ENCODE measurements at places on chromosomes 11 and 22.

DNA sequence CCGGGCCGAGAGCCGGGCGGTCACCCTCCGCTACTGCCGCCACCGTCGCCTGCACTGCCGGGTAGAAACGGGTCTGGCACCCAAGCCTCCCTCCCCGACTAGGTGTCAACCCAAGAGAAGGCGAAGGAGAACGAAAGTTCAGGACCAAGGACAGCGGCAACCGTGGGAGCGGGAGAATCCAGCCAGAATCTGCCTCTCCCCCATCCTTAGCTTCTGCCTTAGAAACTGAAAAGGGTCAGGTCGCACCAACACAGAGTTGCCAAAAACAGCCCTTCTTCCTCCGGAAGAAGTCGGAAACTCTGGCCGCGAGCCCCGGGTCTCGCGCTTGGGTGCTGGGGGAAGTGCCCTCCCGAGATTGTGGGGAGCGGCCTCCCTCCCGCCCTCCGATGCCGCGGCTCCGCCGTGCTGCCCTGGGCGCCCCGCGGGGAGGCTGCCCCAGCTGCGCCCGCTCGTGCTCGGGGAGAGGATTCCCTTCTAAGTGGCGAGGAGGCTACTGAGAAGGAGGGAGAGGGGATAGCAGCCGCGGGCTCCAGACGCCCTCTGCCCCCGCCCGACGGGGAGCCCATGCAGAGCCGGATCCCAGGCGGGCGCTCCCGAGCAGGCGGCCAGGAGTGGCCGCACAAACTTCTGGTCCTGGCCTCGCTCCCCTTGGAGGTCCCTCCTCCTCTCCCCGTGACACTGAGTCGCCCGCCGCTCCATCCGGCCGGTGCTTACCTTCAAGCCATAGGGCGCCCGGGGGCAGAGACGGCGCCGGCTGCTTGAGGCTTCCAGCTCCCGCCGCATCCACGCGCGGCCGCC, 637 bp downstream of the DRD2 start:
- DNase-seq: peak; percentile 81

GRCh38 chr22:37636186-37636948, 3.1 kb upstream of the SH3BP1 start:
- no peak for DNase-seq

- no peak for DNase-seq
Measured at GRCh38 chr11:12600829-12601228, 73.4 kb upstream of the TEAD1 start.

DNA sequence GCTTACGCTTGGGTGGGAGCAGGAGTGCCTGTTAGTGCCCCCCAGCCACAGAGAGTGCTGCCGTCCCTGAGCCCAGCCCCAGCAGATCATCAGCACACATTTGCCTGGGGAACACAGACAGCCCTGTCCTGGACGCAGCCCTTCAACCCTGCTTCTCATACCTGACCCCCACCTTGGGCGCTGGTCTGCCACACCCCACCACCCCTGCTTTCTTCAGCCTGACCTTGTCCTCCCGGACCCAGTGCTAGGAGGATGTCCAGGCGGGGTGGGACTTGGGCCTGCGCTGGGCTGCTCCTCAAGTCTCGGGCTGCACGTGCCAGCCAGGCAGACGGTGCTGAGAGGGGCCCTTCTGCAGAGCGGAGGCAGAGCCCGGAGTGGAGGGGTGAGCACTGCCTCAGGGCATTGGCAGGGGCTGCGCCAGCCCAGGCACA, 119.2 kb downstream of the KCNQ1OT1 start:
- peak; percentile 40 for DNase-seq

DNA sequence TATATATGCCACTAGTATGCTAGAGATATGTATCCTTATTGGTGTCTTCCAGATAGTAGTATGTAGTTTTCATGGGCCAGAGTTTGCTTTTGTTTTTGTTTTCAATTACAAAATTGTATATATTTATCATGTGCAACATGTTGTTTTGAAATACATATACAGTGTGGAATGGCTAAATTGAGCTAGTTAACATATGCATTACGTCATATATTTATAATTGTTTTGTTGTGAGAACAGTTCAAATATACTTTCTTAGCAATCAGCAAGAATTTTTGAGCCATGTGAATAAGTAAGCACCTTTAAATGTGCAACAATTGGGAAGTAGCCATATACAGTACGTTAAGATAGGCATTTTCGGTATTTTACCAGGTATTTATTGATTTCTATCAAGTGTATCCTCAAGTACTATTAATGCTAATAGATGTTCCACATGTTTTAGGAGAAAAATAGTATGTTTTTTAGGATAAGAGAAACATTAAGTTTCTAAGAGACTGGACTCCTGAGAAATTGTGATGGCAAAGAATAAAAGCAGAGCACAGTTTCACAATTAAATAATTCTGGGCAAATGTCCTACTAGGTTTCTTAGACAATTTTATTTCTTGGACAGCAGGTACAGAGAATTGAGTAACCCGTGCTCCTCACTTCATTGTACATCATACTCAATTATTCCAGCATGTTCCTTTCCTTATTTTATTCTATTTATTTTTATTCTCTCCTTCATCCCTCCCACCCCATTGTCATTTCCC, 60.5 kb upstream of the SLC5A12 start:
- no peak for DNase-seq

DNA sequence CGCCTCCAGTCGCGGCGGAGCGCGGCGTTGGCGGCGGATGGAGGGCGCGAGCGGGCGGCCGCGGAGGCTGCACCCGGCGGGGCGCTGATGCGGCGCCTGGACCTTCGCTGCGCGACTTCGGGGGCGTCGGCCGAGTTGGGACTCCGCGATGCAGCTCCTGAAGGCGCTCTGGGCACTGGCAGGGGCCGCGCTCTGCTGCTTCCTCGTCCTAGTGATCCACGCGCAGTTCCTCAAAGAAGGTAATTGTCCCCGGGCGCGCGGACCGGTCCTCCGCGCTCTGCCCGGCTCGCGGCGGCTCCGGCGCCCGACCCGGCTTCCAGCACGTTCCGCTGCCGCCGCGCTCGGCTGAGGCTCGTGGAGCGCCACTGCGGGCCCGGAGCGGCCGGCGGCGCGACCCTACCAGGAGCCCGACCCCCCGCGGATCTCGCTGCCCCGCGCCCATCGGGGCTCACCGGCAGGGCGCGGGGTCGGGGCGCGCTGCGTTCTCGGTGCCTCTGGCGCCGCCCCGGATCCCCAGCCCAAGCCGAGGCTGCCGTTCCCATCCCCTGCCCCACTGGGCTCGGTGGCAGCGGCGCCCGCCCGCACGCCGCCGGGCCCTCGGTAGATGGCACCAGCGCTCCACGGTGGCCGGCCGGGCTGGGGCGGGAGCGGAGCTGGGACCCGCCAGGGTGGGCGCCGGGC, 1251.2 kb downstream of the BRD1 start:
- DNase-seq: peak; percentile 57
